ENCODE measurements at places on chromosomes 2 and 18. TPM values are rescaled to one million over a fixed set of nuclear protein-coding genes. Genes with fewer than 3 reads are reported as not detected.

Gene STK17B
- 190 TPM for total RNA-seq

DNA sequence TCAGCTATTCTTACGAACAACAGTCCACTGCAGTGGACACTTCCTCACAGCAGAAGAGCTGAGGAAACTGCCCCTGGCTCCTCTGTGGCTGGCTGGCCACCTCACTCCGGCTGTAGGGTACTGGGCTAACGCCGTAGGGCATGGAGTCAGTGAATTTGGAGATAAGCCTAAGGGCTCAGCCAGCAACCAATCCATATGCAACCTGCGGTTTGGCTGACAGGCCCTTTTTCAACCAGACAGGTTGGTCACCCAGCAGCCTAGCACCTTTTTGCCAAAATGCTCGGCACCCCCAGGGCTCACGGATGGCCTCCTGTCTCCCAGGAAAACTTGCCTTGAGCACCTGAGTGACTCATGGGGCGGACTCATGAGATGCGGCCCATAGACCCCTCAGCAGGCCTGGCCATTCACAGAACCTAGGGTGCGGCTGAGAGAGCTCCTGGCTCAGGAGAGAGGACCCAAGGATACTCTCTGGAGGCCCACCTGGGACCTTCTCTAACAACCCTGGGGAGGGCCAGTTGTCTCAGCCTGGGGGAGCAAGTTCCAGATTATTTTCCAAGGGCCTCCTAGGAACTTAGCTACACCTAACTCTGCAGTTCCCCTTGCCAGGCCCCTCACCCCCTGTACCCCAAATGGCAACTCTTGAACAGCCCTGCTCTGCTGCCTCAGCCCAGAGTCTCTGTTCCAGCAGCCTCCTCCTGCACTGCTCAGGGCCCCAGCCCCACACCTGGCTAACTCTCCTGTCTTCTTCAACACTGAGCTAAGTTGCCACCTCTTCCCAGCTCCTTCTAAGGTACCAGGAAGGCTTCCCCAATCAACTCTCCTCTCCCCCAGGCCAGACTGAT is 252.1 kb downstream of the CYP26B1 start:
- ATAC-seq: no peak

Gene CRYGC
- total RNA-seq: not detected

DNA sequence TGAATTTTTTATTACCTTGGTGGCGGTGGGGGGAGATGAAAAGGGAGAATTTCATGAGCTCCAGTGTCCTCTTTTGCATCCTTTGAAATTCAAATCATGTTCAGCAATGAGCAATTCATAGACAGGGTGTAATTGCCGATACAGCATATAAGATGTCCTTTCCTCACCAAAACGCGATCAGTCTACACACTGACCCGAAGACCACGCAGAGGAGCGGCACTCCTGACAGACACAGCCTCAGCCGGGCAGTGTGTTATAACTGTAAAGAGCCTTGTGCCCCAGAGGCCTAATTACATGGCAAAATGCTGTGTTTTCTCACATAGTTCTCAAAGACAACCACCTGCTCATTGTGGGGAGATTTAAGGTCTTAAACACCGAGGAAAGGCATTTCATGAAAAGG is 38.4 kb upstream of the APCDD1 start:
- no peak for ATAC-seq

Measured in activated T-helper 17 cell treated with anti-CD3 and anti-CD28 coated beads, Interleukin-2, amount 50 U/mL, for 72 hours (primary cell).